ENCODE measurements at places on chromosomes 12 and 14. TPM values are rescaled to one million over a fixed set of nuclear protein-coding genes. Genes with fewer than 3 reads are reported as not detected.
A peak's percentile ranks its signal among the peaks of the same experiment; 100 is the strongest.

DNA sequence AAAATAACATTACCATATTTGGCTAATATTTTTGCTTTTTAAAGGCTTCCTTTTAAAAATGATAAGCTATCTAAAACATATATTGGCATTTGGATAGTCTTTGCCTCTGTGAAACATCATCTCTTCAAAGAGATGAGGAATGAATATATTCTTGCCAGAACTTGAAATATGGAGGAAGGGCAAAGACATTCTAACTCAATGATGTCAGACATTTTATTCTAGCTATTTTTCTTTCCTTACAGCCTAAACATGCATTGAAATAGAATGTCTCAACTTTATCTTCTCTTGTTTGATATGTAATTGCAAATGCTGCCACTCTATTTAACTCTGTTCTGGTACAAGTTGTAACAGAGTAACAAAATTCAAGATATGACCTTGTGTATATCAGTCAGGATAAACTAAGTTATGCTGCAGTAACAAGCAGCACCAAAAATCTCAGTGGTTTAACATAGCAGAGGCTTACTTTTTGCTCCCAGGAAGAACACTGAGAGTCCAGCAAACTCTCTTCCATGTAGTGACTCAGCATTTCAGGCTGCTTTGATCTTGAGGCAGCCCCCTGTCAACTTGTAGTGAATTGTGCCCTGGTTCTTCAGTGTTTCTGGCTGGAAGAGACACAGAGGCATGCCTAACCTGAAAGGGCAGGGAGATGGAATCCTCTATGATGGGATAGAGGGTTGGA, 11.0 kb downstream of the IRAK3 start:
- DNase-seq = no peak

The CMA1 gene
- not detected for total RNA-seq

- DNase-seq = no peak
Measured at GRCh38 chr14:39912192-39913100, 480.2 kb upstream of the FBXO33 start.

The GAS2L3 gene
- 17.2 TPM for total RNA-seq

- peak; percentile 49 for DNase-seq
Measured at GRCh38 chr14:103155010-103155409, 31.7 kb downstream of the TNFAIP2 start.

The TAS2R30 gene
- total RNA-seq = 0.48 TPM

The RNASE2 gene
- total RNA-seq = not detected

GRCh38 chr14:33814010-33814409, 136.9 kb downstream of the EGLN3 start:
- no peak for DNase-seq

The CKB gene
- total RNA-seq = 23.3 TPM

The STRAP gene
- 179 TPM for total RNA-seq

DNA sequence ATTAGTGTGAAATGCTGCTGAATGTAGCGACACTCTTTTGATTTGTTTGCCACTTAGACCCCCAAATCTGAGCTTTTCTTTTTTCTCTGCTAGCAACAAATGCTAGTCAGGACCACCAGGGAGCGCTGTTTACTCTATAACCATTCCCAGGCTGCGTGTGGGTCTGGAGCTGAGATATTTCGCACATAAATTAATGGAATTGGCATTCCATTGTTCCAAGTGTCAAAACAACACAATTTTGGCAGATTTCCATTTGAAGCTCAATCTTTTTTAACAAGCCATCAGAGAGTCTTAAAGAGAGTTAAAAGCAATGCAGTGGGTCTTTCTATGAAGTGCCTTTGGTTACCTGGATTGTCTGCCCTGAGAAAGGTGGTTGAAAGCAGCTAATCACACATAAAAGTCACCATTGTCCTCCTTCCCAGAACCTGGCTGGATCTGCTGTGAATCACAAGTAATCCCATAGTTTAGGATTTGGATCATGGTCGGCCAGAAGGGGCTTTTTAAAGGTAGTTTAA, 7.4 kb upstream of the TMEM132C start:
- DNase-seq = no peak

GRCh38 chr12:15698377-15698871, 90.8 kb downstream of the EPS8 start:
- DNase-seq = no peak

DNA sequence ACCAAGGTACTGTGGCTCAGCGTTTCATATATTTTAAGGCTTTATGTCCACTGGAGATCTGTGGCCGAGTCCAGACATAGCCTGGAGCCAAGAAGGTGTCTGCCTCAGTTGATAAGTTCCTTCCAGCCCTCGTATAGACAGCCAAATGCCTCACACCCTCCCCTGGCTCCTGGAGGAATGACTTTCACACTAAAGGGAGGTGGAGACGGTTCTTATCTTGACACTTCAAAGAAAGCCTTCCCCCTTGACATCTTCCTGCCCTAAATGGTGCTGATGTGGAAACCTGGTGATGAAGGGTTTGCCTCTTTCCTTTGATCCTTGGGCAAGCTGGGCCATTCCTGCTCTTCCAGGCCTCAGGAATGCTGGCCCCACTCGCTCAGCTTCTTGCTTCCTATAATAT, 474.8 kb upstream of the TBX3 start:
- DNase-seq = no peak

DNA sequence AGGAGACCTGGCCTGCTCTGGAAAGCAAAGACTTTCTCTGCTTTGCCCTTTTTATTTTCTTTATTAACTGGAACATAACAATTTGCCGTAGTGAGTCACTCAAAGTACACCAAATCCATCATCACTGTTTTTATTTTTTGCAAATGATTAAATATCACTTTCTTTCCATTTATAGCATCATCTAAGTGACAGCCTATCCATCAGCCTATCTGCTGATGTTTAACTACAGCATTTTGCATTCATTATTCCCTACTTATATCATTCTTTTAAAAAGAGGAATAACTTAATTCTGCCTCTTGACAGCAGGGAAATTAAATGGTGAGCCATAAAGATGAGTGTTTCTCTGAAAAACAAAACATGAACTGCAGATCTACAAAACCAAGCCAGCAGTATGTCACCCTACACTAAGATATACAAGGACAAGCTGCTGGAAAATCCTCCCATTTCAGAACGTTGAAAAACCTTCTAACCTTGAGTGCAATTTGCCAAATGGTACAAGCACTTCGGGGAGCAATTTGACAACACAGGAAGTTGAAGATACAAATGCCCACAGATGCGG, 821.3 kb upstream of the TMEM132C start:
- DNase-seq = no peak

The YLPM1 gene
- total RNA-seq = 46.3 TPM

GRCh38 chr12:129527506-129527905, 376.3 kb downstream of the TMEM132D start:
- no peak for DNase-seq

- DNase-seq = no peak
Measured at GRCh38 chr12:90653040-90653439, 301.9 kb downstream of the CCER1 start.

GRCh38 chr12:45122768-45123380, 72.0 kb upstream of the DBX2 start:
- peak; percentile 7 for DNase-seq

- no peak for DNase-seq
Measured at GRCh38 chr14:95526483-95527386, 8.1 kb upstream of the GLRX5 start.

Measured in HFFc6 (cell line).